Spinal cord (tissue), 10 donors: ENCODE measurements at places on chromosomes 16 and 17.

GRCh38 chr16:48525201-48526057 lies 84.6 kb downstream of the N4BP1 start:
- H3K27ac ChIP-seq, result no peak overlapping the region
- H3K36me3 ChIP-seq, result no peaks in the 10 kb centered on the region
- no peak overlapping the region for H3K4me3 ChIP-seq
- no peak for DNase-seq
- H3K27me3 ChIP-seq, result no peaks in the 10 kb centered on the region

DNA sequence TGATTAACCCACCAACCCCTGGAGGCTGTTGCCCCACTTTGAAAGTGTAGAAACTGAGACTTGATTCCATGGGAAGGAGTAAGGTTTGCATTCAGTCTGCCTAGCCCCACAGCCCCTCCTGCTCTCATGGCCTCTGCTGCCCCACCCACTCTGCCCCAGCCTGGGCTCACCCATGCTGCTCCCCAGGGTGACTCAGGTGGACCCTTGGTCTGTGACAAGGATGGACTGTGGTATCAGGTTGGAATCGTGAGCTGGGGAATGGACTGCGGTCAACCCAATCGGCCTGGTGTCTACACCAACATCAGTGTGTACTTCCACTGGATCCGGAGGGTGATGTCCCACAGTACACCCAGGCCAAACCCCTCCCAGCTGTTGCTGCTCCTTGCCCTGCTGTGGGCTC lies 6.5 kb downstream of the PRSS41 start:
- peaks cover 4% of the 10 kb centered on the region for H3K27me3 ChIP-seq
- no peak for DNase-seq
- no peak overlapping the region for H3K27ac ChIP-seq
- no peaks in the 10 kb centered on the region for H3K4me1 ChIP-seq
- H3K36me3 ChIP-seq, result no peaks in the 10 kb centered on the region

DNA sequence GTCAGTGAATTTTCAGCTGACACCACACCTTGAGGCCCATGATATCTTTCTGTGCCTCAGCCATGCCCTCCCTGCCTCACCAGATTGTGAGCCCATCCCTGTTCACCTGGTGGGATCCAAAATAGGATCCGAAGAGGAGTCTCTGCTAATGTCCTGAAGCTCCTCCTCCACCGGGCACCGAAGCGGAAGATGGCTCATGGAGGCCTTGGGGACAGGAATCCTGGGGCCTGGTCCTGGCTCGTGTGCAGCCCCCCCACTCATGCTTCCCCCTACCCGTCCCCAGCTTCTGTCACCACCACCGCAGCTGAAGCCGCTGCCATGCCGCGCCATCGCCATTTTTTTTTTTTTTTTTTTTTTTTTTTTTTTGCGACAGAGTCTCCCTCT lies 1683.4 kb downstream of the TP53TG3F start:
- no peak for DNase-seq
- no peaks in the 10 kb centered on the region for H3K36me3 ChIP-seq
- no peaks in the 10 kb centered on the region for H3K4me1 ChIP-seq
- H3K27ac ChIP-seq, result no peak overlapping the region
- no peak overlapping the region for H3K4me3 ChIP-seq
- H3K27me3 ChIP-seq, result no peaks in the 10 kb centered on the region

DNA sequence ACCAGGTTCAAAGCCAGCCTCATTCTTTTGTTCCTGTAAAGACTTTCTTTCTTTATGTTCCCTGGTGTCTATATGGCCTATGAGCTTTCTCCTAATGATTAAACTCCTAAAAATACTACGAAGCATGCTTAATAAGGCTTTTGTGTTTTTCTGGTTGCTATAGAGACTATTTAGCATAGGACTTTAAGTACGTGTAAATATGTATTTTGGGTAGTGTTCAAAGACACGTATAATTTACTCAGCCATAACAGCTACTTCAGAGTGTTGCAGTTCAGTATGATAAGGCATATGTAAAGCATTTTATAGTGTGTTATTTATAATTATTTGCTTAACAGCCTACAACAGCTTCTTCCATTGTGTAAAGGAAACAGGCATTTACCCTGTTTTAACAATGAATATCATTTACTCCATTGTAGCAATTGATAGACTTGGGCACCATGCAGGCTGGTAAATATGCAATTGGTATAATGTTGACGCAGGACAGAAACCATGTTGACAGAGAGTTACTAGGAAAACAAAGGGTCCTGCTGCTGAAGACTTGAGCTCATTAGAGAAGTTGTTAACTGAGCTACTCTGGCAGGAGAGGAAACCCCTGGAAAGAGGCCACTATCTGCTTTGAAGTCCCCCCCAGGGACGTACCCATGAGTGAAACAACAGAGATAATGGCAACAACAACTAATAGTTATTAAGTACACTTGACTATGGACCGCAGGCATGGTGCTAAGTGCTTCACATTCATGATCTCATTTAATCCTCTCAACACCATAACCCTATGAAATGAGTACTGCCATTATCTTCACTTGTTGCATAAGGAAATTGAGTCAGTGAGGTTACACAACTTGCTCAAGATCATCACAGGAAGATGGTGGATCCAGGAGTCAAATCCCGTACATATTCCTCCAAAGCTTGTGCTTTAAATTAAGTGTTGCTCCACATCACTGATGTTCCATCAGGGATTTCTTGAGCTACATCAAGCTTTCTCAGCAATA lies 342.2 kb upstream of the DYNLRB2 start:
- H3K27ac ChIP-seq, result no peak overlapping the region
- H3K4me3 ChIP-seq, result no peak overlapping the region
- no peaks in the 10 kb centered on the region for H3K4me1 ChIP-seq
- H3K36me3 ChIP-seq, result no peaks in the 10 kb centered on the region
- DNase-seq, result no peak
- H3K27me3 ChIP-seq, result no peaks in the 10 kb centered on the region

DNA sequence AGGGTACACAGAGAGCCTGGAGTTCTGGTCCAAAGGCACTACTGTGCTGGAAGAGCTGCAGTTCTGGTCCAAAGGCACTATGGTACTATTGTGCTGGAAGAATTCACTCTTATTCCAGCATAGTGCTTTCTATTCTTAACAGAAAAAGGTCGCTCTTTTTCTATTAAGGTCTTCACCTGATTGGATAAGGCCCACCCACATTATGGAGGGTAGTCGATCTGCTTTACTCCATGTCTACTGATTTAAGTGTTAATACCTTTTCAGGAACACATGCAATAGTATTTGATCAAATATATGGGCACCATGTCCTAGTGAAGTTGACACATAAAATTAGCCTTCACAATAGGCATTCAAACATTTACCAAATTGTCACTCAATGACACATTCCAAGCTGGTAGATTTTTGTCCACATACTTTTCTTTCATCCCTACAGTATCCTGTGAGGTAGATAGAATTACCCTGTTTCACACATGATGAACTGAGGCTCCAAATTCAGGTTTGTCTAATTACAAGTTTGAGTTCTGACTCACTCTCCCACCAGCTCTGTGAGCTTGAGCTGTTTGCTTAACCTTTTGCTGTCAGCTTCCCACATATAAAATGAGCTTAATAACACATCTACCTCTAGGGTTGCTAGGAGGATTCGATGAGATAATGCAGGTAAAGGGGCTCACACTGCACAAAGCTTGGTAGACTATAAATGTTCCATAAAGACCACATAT lies 129.9 kb downstream of the AIPL1 start:
- no peak for DNase-seq
- H3K4me1 ChIP-seq, result no peaks in the 10 kb centered on the region
- H3K4me3 ChIP-seq, result no peak overlapping the region
- H3K36me3 ChIP-seq, result no peaks in the 10 kb centered on the region
- H3K27me3 ChIP-seq, result no peaks in the 10 kb centered on the region
